Right atrium auricular region (tissue), 2 donors: ENCODE measurements at places on chromosomes 5 and 9. TPM values are rescaled to one million over a fixed set of nuclear protein-coding genes. Genes with fewer than 3 reads are reported as not detected.

PPIC gene
- 25.9 TPM for total RNA-seq

GRCh38 chr5:165410476-165410875 is 1905.1 kb downstream of the MAT2B start:
- no peak for DNase-seq
- no peak overlapping the region for H3K4me3 ChIP-seq
- no peaks in the 10 kb centered on the region for H3K36me3 ChIP-seq
- no peaks in the 10 kb centered on the region for H3K27me3 ChIP-seq
- no peak overlapping the region for H3K27ac ChIP-seq

- H3K27ac ChIP-seq, result peak overlapping the region; percentile 80
- H3K4me1 ChIP-seq, result peaks cover 59% of the 10 kb centered on the region
- H3K4me3 ChIP-seq, result no peak overlapping the region
- peak; percentile 78 for DNase-seq
- H3K27me3 ChIP-seq, result no peaks in the 10 kb centered on the region
- no peaks in the 10 kb centered on the region for H3K36me3 ChIP-seq
These were observed 99.3 kb upstream of the LRRTM2 start for GRCh38 chr5:138974227-138975063.

DNA sequence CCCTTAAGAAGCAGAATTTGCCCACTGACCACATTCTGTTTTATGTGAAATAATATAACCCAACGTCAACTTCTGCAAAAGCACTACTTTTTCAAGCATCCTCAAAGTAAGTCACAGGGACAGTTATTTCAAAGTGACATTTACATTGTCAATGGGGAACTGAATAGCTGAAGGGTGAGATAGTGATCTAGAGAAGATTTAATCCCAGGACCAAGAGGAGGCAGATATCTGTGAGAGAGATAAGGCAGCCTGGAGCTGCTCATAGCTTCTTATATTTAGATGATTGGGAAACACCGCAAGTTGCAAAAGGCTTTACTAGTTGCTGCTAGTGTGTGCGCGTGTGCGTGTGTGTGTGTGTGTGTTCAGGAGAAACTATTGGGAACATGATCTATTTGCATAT is 210.4 kb upstream of the RFX3 start:
- H3K4me3 ChIP-seq, result no peak overlapping the region
- H3K36me3 ChIP-seq, result no peaks in the 10 kb centered on the region
- no peaks in the 10 kb centered on the region for H3K27me3 ChIP-seq
- H3K27ac ChIP-seq, result no peak overlapping the region
- no peak for DNase-seq

DNA sequence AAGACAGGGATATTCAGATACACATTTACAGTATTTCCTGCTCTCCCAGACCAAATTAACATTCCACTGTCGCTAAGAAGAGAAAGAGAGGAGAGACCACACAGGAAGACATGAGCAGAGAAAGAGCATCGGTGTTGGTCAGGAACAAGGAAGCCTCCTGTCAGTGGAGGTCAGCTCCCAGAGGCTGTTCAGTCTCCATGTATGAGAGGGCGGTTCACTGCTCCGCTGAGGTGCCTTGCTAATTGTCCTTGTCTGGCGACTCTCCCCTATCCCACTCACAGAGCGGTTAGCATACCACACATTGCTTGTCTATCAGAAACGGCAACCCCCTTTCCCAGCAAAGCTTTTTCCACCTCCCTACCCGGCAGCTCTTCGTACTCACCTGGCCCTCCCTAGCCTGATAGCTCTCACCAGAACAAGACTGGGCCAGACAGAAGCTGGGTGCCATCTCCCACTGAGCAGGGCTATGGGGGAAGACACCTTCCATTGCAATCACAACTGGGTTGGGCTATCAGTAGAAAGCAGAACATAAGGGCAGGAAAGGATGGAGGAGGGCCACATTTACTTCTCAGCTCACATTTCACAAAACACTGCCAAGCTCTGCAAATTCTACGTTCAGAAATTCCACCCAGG is 58.6 kb upstream of the LMNB1 start:
- no peak for DNase-seq
- no peak overlapping the region for H3K4me3 ChIP-seq
- H3K4me1 ChIP-seq, result no peaks in the 10 kb centered on the region
- H3K27ac ChIP-seq, result no peak overlapping the region

DMAC1 gene
- total RNA-seq, result 30.7 TPM

F2RL2 gene
- total RNA-seq, result 3.7 TPM

- no peaks in the 10 kb centered on the region for H3K4me1 ChIP-seq
- DNase-seq, result no peak
- H3K27me3 ChIP-seq, result no peaks in the 10 kb centered on the region
- no peak overlapping the region for H3K4me3 ChIP-seq
- H3K27ac ChIP-seq, result no peak overlapping the region
These were observed 344.2 kb downstream of the TMEM161B start for GRCh38 chr5:87924436-87924835.

PCDHGB7 gene
- total RNA-seq, result 10.5 TPM

GRCh38 chr5:14595189-14595588 is 13.6 kb downstream of the OTULINL start:
- no peak overlapping the region for H3K4me3 ChIP-seq
- H3K4me1 ChIP-seq, result no peaks in the 10 kb centered on the region
- no peaks in the 10 kb centered on the region for H3K27me3 ChIP-seq
- H3K36me3 ChIP-seq, result no peaks in the 10 kb centered on the region

B4GALT7 gene
- total RNA-seq, result 21.3 TPM

ANKRD18A gene
- 2.2 TPM for total RNA-seq

GRCh38 chr9:110049699-110050450 is 158.1 kb downstream of the C9orf152 start:
- H3K4me1 ChIP-seq, result peaks cover 41% of the 10 kb centered on the region
- H3K36me3 ChIP-seq, result no peaks in the 10 kb centered on the region
- no peak for DNase-seq
- H3K27ac ChIP-seq, result peak overlapping the region; percentile 82
- no peaks in the 10 kb centered on the region for H3K27me3 ChIP-seq
- peak overlapping the region; percentile 82 for H3K4me3 ChIP-seq

PPP3R2 gene
- not detected for total RNA-seq

DNA sequence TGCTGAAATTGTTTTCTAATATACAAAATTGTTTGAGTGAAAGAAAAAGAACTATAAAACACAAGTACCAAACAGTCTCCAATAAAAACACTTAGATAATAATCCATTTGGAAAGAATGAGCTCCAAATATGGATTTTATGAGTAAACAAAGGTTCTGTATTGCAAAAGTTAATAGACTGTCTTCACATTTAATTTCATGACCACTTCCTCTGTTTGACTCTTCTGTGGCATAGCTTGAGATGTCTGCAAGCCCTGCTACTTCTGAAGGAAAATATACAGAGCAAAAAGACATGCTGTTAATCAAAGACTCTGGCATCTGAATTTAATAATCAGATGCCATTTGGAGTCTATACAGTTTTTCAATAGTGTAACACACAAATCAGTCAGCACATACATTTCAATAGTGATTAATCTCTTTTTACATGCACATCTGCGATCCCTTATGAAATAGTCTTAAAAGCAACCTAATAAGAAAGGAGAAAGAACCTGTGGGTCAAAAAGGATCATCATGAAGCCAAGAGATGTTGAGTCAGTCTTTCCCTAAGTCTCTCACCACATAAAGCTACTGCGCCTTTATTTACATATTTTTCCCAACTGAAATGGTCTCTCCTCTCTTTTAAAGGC is 165.4 kb upstream of the LHFPL2 start:
- no peak for DNase-seq
- H3K4me1 ChIP-seq, result peaks cover 16% of the 10 kb centered on the region
- no peak overlapping the region for H3K4me3 ChIP-seq
- H3K36me3 ChIP-seq, result no peaks in the 10 kb centered on the region

DNA sequence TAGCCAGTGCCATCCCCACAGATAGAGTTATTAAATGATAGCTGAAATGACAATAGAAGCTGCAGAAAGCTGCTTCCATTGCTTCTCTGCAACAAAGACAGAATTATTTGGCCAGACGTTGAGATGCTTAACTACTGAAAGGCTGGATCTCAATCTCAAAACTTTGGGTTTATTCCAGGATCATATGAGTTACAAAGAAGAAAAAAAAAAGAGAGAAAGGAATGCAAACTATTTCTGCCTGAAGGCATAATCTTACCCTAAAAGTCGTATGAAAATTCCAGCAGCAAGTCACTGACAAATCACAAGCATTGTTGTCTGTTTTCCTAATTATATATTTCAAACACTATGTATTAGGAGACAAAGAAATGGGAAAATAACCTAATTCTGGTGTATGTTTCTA is 12.8 kb upstream of the TYRP1 start:
- H3K36me3 ChIP-seq, result no peaks in the 10 kb centered on the region
- no peak overlapping the region for H3K4me3 ChIP-seq
- no peak overlapping the region for H3K27ac ChIP-seq
- no peaks in the 10 kb centered on the region for H3K4me1 ChIP-seq
- DNase-seq, result no peak

DNA sequence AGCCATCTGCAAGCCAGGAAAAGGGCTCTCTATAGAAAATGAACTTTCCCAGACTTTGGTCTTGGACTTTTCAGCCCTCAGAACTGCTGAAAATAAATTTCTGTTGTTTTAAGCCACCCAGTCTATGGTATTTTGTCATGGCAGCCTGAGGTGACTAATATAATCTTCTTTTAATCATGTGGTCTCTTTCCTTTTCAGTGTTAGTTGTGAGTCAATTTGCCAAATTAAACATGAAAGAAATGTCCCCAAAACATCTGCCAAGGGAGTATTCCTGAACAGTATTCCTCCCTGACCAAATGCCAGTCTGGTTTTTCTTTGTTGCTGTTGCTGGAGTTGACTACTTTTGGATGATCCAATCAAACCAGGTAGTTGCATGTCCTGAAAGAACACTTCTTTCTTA is 4.7 kb upstream of the YTHDC2 start:
- no peaks in the 10 kb centered on the region for H3K36me3 ChIP-seq
- H3K4me3 ChIP-seq, result no peak overlapping the region
- no peaks in the 10 kb centered on the region for H3K27me3 ChIP-seq
- no peaks in the 10 kb centered on the region for H3K4me1 ChIP-seq

- no peaks in the 10 kb centered on the region for H3K4me1 ChIP-seq
- H3K27me3 ChIP-seq, result no peaks in the 10 kb centered on the region
- no peak overlapping the region for H3K27ac ChIP-seq
- no peak overlapping the region for H3K4me3 ChIP-seq
- DNase-seq, result no peak
- H3K36me3 ChIP-seq, result no peaks in the 10 kb centered on the region
These were observed 49.0 kb upstream of the CTXN3 start for GRCh38 chr5:127599847-127600246.

GRCh38 chr5:134708301-134708700 is 30.0 kb upstream of the CAMLG start:
- H3K4me1 ChIP-seq, result no peaks in the 10 kb centered on the region
- DNase-seq, result no peak
- H3K36me3 ChIP-seq, result peaks cover 83% of the 10 kb centered on the region
- H3K27ac ChIP-seq, result no peak overlapping the region
- no peaks in the 10 kb centered on the region for H3K27me3 ChIP-seq

- peaks cover 36% of the 10 kb centered on the region for H3K4me1 ChIP-seq
- peak overlapping the region; percentile 59 for H3K27ac ChIP-seq
- no peak for DNase-seq
- H3K36me3 ChIP-seq, result no peaks in the 10 kb centered on the region
- no peak overlapping the region for H3K4me3 ChIP-seq
- H3K27me3 ChIP-seq, result no peaks in the 10 kb centered on the region
These were observed 47.6 kb upstream of the EGFL7 start for GRCh38 chr9:136614967-136615623.

DNA sequence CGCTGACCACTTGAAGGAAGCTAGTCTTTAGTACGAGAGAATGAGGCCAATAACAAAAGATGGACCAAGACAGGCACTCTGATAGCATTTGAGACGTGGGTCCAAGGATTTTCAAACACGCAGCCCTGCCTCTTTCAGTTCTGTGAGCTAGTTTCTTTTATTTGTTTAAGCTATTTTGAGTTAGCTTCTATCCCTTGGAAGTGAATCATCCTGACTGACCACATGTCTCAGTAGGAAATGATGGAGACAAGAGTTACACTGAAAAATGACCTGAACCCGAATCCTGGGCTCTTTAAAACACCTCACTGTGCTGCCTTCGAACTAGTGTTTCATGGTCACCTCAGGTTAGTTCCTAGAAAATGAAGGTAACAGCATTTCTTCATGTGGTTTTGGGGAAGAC is 9.9 kb downstream of the TEK start:
- H3K4me1 ChIP-seq, result peaks cover 21% of the 10 kb centered on the region
- H3K4me3 ChIP-seq, result no peak overlapping the region
- peak overlapping the region; percentile 10 for H3K27ac ChIP-seq
- DNase-seq, result no peak
- no peaks in the 10 kb centered on the region for H3K36me3 ChIP-seq

DNA sequence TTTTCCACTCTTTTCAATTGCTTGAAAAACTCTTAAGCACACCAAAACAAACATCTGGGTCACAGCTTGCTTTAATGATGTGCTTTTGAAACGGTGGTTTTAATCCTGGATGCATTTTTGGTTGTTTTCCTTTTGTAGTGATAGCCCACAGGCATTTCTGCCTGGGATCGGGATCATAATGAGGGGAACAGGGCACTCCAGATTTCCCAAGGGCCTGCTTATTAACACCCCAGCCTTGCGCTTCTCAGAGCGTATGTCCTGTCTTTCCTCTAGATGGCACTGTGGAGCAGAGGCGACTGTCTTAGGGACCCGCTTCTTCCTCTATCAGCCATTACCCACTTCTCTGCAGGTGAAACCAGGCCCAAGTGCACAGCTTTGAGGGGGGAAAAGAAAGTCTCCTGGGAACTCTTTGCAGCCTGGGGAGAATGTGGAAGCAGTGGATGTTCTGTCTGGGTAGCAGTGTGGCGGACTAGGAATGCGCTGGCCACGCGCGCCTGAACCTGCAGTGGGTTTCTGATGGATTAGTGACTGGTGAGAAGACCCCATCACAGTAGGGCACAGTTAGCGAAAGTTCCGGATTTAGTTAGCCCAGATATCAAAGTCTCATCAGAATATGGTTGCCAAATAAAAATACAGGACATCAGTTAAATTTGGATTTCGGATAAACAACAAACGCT is 190.1 kb downstream of the GNA14 start:
- H3K4me1 ChIP-seq, result no peaks in the 10 kb centered on the region
- no peaks in the 10 kb centered on the region for H3K36me3 ChIP-seq
- no peak overlapping the region for H3K27ac ChIP-seq

TRIM52 gene
- total RNA-seq, result 9.1 TPM

GRCh38 chr9:3370715-3371114 is 155.1 kb downstream of the RFX3 start:
- H3K27me3 ChIP-seq, result no peaks in the 10 kb centered on the region
- H3K27ac ChIP-seq, result no peak overlapping the region
- no peak overlapping the region for H3K4me3 ChIP-seq
- peaks cover 9% of the 10 kb centered on the region for H3K4me1 ChIP-seq
- no peak for DNase-seq

DNA sequence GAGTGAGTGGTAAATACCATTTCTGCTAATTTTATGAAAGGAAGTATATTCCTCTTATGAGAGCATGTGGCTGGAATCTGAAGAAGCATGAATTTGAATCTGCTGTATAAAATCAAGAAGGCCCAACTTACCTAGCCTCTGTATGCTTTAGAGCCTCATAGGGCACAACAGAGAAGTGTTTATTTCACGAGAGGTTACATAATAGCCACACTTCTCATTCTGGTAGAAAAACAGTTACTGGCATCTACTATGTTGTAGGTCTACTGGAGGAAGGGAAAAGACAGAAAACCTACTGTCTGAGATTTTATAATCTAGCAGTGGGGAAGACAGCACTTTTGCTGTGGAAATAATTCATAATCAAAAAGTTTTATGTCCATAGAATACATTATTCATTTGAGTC is 172.6 kb upstream of the ZNF608 start:
- H3K27me3 ChIP-seq, result no peaks in the 10 kb centered on the region
- H3K4me1 ChIP-seq, result peaks cover 20% of the 10 kb centered on the region
- no peaks in the 10 kb centered on the region for H3K36me3 ChIP-seq
